Testis (tissue), 5 donors: ENCODE measurements at places on chromosomes 1 and 21. TPM values are rescaled to one million over a fixed set of nuclear protein-coding genes. Genes with fewer than 3 reads are reported as not detected.
A peak's percentile ranks its signal among the peaks of the same experiment; 100 is the strongest.

GRCh38 chr1:172252321-172252720 is 168.2 kb upstream of the C1orf105 start:
- no peak for DNase-seq

DNA sequence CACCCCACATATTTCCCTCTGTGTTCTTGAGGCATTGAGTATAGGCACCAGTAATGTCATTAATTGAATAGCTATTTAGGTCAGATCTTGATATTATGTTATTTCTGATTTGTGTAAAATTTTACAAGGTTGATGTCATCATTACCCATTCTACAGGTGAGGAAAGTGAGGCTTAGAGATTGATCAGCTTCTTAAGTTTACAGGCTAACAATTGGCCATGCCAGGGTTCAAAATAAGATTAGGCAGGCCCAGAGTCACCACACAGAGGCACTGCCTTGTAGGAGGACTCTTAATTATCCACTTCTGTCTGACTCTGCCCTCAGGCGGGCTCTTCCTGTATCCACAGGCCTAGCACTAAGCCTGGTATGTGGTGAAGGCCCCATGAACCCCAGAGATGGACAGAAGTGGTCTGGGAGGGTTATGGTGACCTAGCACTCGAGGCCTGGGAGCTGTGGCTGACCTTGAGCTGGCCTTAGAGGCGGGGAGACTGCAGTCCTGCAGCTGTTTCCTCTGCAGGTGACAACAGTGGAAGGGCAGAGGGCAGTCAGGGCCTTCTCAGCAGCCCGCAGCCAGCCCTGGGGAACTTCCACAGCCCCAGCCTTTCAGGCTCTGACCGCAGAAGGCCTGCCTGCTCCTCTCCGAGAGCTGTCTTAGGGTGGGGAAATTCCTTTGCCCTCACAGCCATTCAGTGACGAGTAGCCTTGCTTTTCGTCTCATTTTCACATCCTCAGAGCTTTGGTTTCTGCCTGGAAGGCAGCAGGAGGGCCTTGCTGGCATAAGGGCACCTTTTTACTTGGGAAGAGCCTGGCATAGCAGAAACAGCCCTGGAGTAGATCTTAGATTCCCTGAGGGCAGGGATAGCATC is 12.2 kb downstream of the ZDHHC18 start:
- DNase-seq, result no peak

DNA sequence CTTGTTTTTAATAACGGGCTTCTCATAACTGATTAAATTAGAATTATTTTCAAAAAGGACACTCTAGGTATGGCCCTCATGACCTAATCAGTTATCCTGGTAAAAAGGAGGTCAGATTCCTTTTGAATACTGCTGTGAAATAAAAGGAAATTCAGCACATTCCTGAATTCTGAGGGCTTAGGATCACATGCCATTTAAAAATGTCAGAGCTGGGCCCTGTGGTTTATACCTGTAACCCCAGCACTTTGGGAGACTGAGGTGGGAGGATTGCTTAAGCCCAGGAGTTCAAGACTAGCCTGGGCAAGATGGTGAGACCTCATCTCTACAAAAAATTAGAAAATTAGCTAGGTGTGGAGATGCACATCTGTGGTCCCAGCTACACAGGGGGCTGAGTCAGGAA is 18.0 kb upstream of the RABGGTB start:
- no peak for DNase-seq

GRCh38 chr1:89692601-89693521 is 59.9 kb downstream of the LRRC8C start:
- no peak for DNase-seq

DNA sequence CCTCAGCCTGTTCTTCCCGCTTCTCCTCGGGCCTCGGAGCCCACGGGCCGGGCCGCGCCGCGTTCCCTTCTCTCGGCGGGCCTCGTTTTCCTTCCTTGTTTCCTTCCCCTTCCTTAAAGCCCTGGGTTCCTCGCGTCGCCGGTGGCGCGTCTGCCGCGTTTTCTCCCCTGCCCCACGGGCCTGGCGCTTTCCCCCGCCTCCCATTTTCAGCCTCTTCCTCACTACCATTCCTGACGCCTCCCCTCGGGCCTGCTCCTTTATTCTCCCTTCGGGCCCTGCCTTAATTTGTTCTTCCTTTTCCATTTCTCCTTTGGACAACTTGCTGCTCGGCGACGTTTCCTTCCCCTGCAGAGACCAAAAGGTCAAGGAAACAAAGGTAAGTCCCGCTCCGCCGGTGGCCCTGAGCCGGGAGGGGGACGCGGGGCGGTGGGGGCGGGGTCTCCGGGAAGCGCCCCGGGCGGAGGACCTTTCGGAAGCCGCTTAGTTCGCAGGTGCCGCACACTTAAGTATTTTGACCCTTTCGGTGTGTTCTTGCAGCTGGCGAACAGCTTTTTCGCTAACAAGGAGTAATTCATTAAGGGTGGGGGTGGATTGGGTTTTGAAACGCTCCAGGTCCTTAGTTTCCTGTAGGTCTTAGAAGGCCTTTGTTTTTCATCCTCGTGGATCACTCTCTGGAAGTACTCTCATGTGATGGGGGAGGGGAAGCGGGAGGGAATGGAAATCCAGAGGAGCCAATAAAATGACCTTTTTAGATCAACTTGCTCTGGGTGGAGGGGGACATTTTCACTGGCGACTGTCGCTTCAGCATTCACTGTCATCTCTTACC is 780 bp downstream of the YTHDF2 start:
- DNase-seq, result peak; percentile 73

DNA sequence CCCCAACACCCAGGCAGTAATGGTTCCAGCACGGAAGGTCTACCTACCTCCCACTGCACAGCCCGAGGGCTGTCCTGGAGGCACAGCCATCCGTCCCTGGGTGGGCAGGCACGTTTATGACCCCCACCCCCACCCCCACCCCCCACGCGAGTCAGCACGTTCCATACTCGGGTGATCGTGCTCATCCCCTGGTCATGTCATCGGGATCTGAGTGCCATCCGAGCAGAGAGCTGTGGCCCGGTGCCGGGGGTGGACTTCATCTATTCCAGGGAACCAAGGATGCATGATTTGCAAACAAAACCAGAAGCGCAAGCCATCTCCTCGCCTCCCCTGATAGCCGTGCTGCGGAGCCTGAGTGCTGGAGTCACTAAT is 1.1 kb downstream of the TSPEAR start:
- DNase-seq, result no peak

DNA sequence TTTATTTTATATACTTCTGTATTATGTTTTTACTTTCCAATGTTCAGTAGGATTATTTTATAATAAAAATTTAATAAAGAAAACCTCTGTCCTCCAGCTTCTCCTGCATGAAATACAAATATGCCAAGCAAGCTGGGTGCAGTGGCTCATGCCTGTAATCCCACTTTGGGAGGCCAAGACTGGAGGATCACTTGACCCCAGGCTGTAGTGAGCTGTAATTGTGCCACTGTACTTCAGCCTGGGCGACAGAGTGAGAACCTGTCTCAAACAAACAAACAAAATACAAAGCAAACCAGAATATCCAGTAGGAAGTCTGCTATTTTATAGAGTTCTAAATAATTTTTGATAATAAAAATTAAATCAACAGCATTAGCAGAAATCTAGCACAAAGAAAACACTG is 168.8 kb downstream of the EIF4G3 start:
- no peak for DNase-seq

DNA sequence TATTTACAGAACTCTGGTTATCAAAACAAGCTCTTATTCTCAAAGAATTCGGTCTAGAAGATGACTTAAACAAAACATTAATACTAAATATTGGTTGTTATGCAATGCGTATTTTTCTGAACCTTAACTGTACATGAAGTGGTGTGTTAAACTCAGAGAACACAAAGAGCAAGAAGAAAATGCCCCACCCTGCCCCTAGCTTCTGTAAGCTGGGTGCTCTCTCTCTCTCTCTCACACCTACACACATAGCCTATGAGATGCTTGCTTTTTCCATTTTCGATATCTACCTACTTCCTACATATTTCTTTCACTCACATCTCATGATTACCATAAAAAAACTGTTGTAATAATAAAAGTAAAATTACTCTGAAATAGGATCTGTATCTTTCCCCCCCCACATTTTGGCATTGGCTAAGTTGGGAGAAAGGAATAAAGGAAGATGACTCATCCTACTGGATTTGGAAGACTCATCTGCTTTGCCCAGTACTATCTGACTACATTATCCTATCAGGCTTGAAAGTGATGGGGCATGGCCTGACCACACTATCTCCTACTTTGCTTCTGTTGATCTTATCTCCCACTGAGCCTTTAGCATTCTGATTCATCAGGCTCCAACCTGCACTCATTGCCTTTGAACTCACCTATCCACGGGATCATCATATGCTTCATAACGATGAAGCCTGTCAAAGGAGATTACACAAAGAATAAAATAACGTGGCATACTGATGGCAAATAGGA is 2.9 kb downstream of the CRYZ start:
- no peak for DNase-seq

- DNase-seq, result no peak
Measured at GRCh38 chr1:31425301-31426081, 12.5 kb downstream of the SERINC2 start.

GRCh38 chr1:8846263-8846662 is 28.8 kb upstream of the RERE start:
- no peak for DNase-seq

DNA sequence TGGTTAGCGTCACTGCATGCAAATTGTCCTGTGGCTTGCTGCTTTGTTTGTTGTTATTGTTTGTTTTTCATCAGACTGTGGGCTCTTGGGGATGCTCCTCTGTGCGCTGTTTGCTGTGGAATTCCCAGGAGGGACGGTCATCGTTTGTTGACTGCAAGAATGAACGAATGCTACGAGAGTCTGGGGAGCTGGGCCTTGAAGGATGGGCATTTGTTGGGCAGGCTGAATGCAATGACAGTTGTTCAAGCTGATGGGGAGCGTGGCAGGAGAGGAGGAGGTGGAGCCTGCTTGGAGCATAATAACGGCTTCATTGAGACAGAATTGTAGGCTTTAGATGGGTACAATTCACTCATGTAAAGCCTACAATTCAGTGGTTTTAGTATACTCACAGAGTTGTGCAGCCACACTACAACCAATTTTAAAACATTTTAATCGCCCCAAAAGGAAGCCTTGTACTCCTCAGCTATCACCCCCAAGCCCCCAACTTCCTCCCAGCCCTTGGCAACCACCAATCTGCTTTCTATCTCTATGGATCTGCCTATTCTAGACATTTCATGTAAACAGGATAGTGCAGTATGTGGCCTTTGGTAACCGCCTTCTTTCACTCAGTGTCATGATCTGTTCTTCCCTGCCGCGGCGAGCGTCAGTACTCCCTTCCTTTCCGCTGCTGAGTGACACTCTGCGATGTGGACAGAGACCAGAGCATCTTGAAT is 190.2 kb downstream of the CAMTA1 start:
- no peak for DNase-seq

- DNase-seq, result no peak
Measured at GRCh38 chr1:9877962-9878361, 32.1 kb downstream of the CTNNBIP1 start.

DNA sequence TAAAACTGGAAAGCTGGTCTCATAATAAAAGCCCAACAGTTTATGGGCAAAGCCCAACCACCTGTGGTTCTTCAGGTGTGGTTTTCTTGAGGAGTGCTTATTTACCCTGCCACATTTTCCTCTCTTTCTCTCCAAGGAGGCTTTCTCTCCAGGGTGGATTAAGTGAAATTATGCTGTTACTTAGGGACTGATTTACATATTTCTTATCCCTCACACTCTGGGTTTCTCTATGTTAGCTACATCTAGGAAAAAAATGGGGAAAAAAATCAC is 4.8 kb downstream of the TBX19 start:
- no peak for DNase-seq

DNA sequence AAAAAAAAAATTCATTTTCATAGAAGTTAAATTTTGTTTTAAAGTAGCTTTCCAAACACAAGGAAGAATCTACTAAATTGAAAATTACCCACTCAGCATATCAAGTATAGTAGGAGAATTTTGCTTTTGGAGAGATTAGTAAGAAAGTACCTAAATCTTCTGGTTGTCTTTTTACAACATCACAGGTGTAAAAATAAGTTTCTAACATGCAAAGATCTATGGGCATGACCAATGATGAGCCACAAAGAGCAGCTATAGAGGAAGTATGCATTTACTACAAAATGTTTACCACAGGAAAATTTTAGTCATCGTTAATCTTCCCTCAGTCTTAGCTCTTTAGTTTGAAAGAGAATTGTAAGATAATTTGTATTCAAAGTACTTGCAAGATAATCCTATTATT is 28.1 kb downstream of the ANGPTL3 start:
- DNase-seq, result no peak

DNA sequence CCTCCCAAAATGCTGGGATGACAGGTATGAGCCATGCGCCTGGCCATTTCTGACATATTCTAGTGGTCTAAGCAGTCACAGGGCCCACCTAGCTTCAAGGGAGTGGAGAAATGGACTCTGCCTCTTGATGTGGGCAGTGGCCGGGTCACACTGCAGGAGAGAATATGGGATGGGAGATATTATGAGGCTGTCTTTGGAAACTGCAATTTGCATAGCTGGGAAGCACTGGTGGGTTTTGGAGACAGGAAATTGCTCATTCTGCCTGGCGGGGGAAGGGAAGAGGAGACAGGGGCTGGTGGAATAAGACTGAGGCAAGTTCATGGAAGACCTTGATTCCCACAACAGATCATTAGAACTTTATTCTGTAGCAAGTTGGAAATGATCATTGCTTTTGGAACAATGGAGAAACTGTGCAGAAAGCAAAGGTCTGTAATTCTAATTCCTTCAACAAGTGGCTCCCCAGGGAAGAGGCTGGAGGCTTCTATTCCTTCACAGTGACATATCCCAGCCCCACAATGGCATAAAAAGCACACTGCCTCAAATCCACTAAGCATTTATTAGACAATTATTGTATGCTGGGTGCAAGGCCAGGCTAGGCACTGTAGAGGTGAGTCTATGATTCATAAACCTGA is 10.5 kb downstream of the NCMAP start:
- no peak for DNase-seq

Gene MIXL1
- total RNA-seq, result 0.68 TPM

Gene SERTAD4
- total RNA-seq, result 1.1 TPM

Gene CACHD1
- total RNA-seq, result 10.3 TPM

Gene ERO1B
- total RNA-seq, result 20.3 TPM

Gene SYNJ1
- total RNA-seq, result 20.9 TPM

Gene PTPRF
- total RNA-seq, result 45.4 TPM

Gene SLC1A7
- 0.47 TPM for total RNA-seq
